ENCODE measurements at places on chromosomes 11 and 22.

DNA sequence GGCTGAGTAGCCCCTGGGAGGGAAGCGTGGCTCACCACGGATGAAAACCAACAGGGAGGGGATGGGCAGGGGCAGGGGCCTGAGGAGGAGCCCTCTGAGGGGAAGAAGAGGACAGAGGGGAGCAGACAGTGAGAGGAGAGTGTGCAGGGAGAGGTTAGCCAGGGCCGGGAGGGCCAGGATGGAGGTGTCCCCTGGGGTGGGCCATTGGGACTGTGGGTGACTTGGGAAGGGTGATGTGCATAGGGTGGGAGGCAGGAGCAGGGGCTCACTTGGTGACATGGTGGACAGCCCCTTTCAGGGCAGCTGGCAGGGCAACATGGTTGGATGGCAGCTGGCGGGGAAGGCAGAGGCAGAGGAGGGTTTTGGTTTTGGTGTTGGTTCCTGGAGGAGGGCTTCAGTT is 5.6 kb upstream of the GDPD5 start:
- no peak for DNase-seq

DNA sequence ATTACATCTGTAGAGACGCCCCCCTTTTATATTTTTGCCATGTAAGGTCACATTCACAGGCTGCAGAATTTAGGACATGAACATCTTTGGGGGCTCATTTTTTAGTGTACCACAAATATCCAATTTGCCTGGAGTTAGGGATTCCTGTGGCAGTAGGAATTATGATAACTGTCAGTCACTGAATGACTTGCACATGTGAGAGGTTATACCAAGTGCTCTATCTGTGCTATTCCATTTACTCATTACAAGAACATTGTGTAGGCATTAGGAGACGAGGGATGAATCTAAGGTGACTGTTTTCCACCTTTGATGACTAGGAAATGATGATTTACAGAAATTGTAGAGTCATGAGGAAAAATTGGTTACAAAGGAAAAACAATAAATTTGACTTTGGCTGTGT is 79.3 kb downstream of the LIF start:
- DNase-seq, result no peak

DNA sequence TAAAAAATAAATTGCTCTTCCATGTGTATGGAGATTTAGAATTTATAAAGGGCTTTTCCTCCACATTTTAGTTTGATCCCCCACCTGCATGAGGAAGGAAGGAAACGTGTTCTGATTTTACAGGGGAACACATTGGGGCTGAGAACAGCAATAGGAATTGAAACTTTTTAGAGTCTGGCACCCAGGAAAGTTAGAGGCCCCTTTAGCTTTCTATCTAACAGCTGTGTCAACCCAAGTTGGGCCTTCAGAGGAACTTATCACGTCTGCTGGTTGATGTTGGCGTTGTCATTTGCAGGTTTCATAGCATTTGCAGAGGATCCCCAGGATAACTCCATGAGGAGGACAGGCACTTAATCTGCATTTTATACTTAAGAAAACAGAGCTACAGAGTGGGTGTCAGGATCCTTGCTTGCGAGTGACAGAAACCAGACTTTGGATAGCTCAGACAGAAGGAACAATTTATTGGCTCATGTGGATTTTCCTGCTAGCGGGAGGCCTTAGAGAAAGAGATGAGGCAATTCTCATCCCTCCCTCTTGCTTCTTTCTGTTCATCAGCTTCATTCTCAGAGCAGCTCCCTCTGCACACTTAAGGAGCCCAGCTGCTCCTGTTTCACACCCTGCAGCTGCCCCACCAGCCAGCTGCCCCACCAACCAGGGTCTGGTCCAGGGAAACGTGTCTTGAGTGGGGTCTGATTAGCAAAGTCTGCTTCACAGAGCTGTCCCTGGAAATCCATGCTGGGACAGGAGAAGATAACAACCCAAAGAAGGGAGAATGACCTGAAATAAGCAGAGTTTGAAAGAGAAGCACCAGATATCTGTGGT is 92.5 kb upstream of the OR4B1 start:
- no peak for DNase-seq

- peak; percentile 12 for DNase-seq
These were observed 86.6 kb downstream of the KCNQ1 start for GRCh38 chr11:2531277-2531986.

DNA sequence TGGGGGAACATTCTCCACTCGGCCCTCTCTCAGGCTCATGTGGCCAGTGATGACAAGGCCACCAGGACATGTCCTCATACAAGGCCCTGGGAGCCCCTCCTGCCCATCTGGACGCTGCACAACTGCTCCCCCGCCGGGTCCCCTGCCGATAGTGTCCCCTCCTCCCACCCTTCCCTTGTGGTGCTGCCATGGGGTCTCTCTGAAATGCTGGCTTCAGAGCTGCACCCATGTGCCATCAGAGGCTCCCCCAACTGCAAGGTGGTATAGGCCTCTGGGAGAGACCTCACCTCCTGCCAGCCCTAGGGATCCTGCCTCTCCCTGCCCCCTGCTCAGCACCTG is 113.0 kb downstream of the KCNQ1OT1 start:
- no peak for DNase-seq

GRCh38 chr11:64118876-64119665 is 46.8 kb downstream of the MACROD1 start:
- no peak for DNase-seq

DNA sequence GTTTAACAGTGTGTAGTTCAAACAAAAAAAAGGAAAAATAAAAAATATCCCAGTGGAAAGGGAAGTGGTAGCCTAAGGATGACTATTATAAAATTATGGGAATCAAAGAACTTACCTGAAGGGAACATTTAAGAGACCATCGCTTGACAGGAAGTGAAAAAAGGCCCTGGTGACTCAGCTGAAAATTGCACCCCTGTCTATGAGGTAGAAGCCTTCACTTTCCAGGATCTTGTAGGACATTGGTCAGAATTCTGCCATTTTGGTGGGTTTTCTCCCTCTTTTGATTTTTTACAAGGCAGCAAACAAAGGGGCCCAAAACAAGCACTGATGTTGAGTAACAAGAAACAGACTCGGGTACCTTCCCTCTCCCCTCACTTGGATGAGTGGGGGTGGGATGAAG is 15.6 kb downstream of the DDX17 start:
- DNase-seq, result no peak

DNA sequence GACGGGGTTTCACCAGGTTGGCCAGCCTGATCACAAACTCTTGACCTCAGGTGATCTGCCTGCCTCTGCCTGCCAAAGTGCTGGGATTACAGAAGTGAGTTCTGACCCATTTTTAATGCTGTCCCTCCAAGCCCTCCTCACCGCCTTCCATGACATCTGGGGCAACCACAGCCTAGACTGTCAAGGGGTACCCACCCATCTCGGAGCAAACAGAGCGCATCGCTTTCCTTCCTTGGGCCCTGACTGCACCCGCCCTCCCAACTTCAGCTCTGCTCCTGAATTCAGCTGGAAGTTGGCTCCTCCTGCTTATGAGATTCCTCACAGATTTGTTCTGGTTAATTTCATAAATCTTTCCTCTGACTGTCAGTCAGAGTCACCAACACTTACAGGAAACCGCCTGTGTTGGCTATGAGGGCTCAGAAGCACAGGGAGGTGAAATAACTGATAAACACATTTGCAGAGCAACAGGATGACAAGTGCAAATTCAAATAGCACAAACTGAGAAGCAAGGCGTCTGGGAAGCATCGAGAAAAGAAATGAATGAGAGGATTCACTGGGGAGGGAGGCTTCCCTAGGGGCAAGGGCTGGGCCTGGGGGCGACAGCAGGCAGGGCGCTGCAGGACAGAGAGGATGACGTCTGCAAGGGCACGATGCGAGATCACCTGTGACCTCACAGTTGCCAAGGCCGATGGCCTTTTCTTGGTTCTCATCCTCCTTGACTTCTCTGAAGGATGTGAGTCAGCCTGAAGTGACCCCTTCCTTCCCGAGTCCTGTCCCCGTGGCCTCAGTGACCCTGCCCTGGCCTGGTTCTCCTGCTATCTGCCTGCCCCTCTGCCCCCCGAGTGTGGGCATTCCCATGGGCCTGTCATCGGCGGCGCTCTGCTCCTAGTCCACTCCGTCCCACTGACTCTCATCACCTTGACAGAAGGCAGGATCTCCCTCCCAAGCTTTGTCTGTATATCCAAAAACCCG is 6.1 kb downstream of the IFT27 start:
- DNase-seq, result no peak

DNA sequence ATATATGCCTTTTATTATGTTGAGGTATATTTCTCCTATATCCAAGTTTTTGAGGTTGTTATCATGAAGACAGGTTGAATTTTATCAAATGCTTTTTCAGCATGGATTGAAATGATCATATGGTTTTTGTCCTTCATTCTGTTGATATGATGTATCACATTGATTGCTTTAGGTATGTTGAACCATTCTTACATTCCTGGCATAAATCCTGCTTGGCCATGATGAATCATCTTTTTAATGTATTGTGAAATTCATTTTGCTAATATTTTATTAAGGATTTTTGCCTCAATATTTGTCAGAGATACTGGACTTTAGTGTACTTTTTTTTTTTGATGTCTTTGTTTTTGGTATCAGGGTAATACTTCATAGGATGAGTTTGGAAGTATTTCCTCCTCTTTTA is 283.8 kb upstream of the C11orf87 start:
- peak; percentile 18 for DNase-seq

DNA sequence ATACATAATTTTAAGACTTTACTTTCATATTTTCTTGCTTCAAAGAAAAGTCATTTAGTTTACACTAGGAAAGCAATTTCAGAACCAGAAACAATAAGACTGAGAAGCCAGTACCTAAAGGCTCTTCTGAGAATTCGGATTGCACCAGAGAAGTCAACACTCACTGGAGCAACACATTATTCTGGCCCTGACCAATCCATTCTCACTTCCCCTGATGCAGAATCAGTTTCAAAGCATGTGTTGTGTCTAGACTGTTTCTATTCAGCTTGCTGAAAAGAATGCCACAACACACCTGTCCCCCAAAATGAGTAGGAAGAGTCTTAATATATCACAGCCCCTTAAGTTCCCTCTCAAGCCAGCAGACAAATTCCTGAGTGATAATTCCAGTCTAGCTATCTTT is 1074.3 kb upstream of the TENM4 start:
- no peak for DNase-seq

GRCh38 chr11:60855726-60856633 is at the start of gene PTGDR2:
TSS of gene PTGDR2 (minus strand) at chr11:60855950. CDS start at chr11:60853722, 2,228 bp downstream.
- DNase-seq, result no peak

GRCh38 chr11:65120831-65121230 is 1.1 kb downstream of the FAU start:
- no peak for DNase-seq

DNA sequence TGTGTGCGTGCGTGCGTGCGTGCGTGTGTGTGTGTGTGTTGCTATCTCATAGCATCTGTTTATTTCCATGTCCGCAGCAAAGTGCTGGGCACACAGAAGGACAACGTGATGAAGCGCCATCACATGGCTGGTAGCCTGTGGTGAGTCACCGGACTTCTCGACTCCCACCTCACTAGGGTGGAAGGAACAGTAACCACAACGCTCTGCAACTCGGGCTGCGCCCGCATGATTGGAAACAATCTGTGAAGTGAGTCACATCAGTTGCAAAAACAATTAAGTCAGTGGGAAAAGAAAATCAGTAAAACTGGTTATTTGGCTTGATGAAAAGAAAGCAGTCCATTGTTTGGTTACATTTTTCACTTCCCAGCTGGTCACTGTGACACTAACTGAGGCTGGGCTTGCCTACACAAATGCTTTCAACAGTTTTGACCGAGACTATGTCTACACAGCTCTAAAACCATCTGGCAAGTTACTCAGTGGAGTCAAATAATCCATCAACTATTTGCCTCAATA is 437.3 kb upstream of the CADM1 start:
- peak; percentile 83 for DNase-seq

DNA sequence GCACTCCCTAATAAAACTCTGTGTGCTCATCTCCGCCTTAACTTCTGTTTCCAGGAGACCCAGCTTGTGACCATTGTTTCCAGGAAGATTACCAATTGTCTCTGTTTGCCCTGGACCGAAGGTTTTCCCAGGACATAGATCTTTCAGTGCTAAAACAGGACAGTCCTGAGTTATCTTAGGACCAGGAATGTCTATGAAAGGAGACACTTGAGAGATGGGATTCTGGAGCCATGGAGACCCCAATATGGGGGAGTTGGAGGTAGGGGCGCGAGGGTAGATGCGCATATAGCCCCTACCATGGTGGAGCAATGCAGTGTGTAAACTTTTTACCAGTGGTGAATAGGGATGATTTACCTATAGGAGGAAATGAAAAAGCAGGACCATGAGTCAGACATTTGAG is 10.2 kb upstream of the PRAME start:
- DNase-seq, result no peak

GRCh38 chr22:43404673-43405385 is 7.0 kb upstream of the MPPED1 start:
- DNase-seq, result peak; percentile 83

DNA sequence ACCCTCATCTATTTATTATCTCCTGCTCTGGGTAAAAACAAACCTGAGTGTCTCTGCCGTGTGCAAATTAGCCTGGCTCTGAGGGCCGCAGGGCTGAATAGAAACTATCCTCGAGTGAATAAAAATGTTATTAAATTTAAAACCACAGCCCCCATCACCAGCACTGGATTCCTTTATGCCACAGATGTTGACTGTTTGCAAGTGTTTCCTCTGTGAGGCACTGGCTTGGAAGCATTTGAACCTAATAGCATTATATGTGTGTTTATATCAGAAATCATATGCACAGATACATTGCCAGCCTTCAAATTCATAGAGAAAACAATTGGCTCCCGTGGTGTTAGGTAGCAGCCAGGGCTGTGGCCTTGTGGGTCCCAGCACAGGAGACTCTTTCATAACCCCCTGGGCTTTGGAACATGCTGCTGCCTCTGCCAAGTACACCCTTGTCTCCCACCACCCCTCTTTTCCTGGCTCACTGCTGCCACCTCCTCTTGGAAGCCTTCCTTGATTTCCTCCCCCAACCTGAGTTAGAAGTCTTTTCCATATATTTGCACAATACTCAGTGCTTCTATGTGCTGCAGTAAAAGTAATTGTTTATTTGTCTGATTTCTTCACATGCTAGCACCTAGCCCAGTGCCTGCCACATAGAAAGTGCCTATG is 294.4 kb downstream of the DDX10 start:
- DNase-seq, result no peak

GRCh38 chr22:46070215-46070802 is 80.0 kb upstream of the PPARA start:
- peak; percentile 62 for DNase-seq

Data from foreskin keratinocyte (primary cell).